Hematopoietic multipotent progenitor cell treated with erythropoietin and hydrocortisone succinate and interleukin-3 and kit ligand, for 15 days (in vitro differentiated cells): ENCODE measurements at places on chromosomes 2 and 18.

GRCh38 chr2:164839914-164840457, 1.6 kb downstream of the COBLL1 start:
- DNase-seq: no peak

DNA sequence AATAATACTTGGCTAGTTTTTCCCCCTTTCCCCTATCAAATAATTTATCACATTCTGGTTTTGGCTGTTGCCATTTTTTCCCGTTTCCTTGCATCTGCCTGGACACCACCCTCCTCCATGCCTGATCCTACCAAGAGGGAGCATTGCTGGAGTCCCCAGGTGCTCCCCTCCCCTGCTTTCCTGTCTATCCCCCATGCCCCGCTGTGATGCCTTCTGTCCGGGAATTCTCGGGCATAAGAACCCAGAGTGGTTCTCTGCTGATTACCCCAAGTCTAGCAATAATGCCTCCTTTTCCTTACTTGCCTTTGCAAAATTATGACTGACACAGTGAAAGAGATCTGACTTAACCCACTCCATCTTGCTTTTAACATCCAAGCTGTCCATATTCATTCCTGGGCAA, 248.0 kb upstream of the PXDN start:
- no peak for DNase-seq

- DNase-seq: no peak
Observed at GRCh38 chr2:15548974-15549373, 12.2 kb downstream of the NBAS start.

DNA sequence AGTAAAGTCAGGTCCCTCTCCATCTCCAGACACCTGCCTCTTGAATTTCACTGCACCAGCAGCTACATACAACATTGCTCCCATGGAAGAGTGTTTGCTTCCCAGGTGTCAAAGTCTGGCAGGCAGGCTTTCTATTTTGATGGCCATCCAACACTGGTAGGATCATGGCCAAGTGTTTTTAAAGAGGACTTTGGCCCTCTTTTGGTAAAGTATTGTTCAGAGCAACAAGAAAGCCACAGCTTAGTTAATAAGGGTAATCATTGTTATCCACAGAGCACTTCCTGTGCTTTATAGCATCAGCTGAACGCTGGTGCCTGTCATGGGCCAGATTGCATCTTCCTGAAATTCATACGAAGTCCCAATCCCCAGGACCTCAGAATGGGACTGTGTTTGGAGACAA, 133.2 kb downstream of the NCK2 start:
- DNase-seq: no peak

DNA sequence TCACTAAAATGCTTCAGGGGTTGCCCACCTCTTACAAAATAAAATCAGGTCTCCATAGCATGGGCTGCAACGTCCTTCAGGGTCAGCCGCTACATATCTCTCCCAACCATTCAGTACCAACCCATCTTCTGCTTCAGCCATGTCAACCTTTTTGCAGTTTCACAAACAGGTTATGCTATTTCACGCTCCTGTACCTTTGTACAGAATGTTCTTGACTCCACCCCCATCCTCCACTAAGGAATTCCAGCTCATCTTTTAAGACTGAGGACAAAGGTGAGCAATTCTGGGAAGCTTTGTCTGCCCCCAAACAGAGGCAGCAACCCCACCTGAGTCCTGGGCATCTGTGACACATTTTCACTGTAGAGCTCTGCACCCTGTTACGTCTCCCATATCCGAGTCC, 8.8 kb upstream of the EVA1A start:
- no peak for DNase-seq

GRCh38 chr18:48808476-48808875, 142.3 kb downstream of the SMAD7 start:
- DNase-seq: no peak

DNA sequence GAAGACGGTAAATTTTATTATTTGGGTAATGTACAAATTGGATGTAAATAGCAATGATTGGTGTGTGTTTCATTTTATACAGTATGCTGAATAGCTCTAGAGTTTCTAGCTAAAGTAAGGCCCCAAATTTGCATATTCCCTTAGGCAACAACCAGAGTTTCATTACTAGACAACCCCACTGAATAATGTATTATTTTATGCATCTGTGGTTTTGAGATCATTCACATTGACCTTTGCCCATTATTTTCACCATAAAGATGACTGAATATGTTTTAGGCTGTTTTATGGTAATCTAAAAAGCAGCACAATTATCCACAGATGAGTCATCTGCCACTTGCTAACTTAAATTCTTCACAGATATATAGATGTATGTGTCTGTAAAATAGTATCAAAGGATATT, 44.5 kb upstream of the C2orf74 start:
- DNase-seq: no peak

- DNase-seq: no peak
Observed at GRCh38 chr2:152098496-152099366, at the start of gene CACNB4. CACNB4 (minus strand) TSS chr2:152099044.

GRCh38 chr2:58629545-58630119, 388.5 kb upstream of the FANCL start:
- no peak for DNase-seq

GRCh38 chr2:97760480-97761049, 47.2 kb downstream of the ZAP70 start:
- no peak for DNase-seq

GRCh38 chr18:73891572-73892421, 255.8 kb downstream of the FBXO15 start:
- no peak for DNase-seq

DNA sequence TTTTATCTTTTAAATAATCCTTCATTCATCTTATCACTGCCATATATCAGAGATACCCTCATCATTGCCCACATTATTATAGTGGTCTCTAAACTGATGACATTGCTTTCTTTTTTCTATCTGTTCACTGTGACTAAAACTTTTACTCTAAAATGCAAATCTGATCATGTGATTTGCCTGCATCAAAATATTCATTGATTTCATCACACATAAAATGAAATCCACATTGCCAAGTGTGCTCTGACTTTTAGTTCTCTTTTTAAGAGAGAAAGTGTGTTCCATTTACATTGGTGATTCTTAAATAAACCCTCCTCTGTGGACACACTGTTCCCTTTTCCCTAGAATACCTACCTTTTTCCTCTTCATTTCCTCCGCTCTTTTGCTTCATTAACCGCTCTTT, 7.5 kb downstream of the REL start:
- no peak for DNase-seq

GRCh38 chr2:239544918-239545465, 144.2 kb upstream of the HDAC4 start:
- no peak for DNase-seq

GRCh38 chr2:45259547-45260160, 250.4 kb upstream of the SIX2 start:
- DNase-seq: no peak

- no peak for DNase-seq
Observed at GRCh38 chr2:192566863-192567262, 372.1 kb upstream of the TMEFF2 start.

DNA sequence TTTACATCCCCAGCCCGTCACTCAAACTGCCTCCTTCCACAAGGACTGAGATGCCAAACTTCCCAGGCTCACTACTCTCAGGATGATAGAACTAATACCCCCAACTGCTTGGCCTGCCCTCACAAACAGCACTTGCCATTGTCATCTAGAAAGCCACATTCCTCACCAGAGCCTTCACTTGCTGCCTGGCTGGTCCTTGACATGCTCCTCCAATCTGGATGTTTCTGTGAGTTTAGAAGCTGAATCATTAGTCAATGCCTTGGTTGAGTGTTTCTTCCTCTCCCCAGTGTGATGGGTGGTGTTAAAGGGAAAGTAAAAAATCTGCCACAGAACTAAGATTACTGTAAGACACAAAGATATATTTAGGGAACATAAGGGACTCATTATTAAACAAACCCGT, 52.5 kb downstream of the MARCHF4 start:
- no peak for DNase-seq

DNA sequence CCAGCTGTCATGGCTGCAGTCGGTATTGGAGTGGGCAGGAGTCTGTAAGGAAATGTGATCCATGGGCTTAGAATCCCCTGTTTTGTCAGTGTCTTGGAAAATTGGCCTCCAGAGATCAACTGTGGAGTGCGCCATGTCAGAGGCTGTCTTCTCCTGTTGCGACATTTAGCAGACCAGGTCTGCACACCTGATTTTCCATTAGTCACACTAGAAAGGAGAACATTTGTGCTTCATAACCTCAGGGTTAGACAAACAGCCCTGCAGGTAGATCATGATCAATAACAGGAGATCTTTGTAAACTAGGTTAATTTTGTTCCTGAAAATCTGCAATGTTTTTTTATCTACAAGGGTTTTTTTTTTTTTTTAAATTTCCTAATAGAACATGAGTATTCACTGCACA, 28.0 kb downstream of the LDLRAD4 start:
- no peak for DNase-seq

GRCh38 chr2:196473617-196474016, 165.9 kb upstream of the CCDC150 start:
- DNase-seq: no peak

- DNase-seq: no peak
Observed at GRCh38 chr2:219803294-219803693, 175.9 kb downstream of the SLC4A3 start.

GRCh38 chr2:114056294-114057143, 166.6 kb downstream of the ACTR3 start:
- DNase-seq: no peak

DNA sequence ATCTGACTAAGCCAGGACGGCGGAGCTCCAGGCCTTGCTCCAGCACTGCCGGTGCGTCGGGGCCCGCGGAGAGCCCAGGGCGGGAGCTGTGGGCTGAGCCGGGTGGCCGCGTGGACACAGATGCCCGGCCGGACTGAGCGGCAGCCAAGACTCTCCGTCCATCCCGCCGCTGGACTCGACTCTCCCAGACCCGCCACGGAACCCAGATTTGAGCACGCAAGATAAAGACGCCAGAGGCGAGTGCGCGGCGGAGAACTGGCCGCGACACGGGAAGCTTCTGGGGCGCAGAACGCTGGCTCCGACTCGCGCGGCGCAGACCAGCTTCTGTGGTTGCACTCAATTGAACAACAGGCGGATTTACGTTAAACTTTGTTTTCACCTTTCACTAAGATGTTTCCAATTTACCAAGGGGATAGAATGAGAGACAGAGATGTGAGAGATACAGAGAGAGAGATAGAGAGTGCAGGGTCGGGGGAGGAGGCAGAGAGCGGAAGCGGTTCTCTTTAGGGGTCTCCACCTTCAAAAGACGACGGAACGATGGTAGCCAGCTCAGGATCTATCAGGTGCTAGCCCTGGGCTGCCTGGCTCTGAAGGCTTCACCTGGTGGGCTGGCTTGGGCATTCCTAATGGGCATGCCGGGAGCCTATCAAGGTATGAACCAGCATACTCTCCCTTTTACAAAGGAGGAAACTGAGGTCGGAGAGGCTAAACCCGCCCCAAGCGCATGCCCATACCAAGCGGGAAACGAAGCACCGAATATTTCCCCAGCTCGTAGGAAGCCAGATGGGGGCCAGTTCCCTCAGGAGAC, 10.4 kb upstream of the EN1 start:
- no peak for DNase-seq

DNA sequence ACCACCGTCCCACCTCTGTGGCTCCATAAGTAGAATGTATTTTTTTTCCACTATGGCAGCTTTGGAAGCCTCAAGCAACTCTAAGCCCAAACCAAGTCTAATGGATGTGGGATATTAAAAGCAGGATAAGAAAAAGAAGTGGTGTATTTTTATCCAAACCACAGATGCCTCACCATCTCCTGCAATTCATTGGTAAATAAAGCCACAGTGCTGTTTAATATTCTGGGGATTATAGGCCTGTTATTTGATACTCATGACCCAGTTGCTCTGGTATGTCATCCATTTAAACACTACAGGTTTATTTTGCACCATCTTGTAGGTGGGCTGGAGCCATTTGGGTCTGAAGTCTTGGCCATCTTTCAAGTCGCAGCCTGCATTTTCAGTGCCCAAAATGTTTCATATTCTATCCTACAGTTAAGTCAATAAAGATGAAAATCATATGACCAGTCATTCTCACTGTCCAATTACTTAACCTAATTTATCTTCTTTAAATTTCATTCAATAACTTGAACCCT, 279.5 kb upstream of the EPHA4 start:
- no peak for DNase-seq

GRCh38 chr2:222690564-222691200, 19.2 kb downstream of the MOGAT1 start:
- DNase-seq: peak; percentile 73

DNA sequence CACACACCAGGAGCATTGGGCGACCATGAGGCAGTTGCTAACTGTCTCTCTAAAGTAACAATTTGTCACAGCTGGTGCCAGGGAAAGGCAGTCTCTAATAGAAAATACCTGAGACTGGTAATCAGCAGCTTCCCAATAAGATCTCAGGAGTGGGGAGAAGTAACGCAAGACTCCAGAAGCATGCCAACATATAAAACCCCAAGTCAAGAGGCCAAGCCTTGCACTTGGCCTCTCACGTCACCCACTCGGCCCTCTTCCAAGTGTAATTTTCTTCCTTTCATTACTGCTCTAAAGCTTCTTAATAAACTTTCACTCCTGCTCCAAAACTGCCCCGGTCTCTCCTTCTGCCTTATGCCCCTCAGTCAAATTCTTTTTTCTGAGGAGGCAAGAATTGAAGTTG, 455.6 kb upstream of the ACVR2A start:
- DNase-seq: no peak

GRCh38 chr18:3598581-3598980, 148.6 kb downstream of the TGIF1 start:
- DNase-seq: no peak

DNA sequence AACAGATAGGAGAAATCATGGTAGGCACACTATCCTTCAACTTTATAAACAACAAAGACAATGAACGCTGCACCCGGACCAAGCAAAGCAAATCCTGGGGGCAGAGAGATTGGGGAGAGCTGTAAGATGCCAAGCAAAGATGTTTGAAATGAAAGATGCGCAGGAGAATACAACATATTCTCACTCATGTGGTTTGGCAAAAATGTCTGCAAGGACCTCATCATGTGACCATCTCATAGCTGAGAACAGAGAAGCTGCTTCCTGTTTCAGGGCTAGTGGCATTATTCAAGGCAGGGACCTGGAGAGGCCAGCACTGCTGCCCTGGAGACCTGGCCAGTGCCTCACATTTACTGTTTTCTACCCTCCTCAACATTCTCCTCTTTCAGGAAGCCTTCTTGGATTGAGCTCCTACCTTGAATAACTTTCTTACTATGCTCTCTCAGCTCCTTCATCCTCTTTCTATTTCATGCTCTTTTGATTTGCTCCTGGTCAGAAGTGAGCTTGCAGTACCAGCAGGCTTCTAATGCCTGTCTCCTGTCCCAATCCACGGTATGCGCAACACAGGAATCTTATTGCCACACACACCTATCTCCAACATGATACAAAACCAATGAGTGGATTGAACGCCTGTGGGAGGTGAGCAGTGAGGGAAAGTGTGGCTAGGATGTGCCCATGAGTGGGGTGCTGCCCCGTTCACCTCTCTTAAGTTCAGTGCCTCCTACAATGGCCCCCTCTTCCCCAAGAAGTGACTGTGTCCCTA, 133.0 kb downstream of the CELF4 start:
- DNase-seq: no peak

DNA sequence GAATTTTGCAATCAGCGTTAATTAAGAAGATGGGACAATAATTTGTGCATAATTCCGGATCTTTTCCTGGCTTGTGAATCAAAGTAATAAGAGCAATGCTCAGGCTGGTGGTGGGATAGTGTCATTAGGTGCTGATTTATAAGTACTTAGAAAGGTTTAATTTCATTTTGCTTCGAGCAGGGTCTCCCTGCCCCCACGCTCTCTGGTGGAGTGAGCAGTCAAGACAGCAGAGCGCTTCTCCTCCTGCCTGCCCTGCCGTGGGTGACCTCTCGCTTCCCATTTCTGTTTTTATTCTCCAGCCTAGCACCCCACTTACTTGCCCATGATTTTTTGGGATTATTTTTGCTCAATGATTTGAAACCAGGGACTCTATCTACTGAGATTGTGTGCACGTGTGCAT, 7.1 kb downstream of the ASB18 start:
- DNase-seq: no peak
